ENCODE measurements at places on chromosomes 11 and 22. TPM values are rescaled to one million over a fixed set of nuclear protein-coding genes. Genes with fewer than 3 reads are reported as not detected.

Gene MRGPRX4
- not detected for polyA plus RNA-seq

Gene ADAMTS15
- 55.7 TPM for polyA plus RNA-seq

Gene TSSC4
- polyA plus RNA-seq = 27.6 TPM

Gene PTPN5
- 0.72 TPM for polyA plus RNA-seq

Gene OR51B4
- polyA plus RNA-seq = not detected

Gene C11orf86
- polyA plus RNA-seq = not detected

Gene DDX10
- 107 TPM for polyA plus RNA-seq

Gene SCUBE1
- 6.6 TPM for polyA plus RNA-seq

Gene SUSD2
- polyA plus RNA-seq = 17.2 TPM

Gene UPB1
- 0.53 TPM for polyA plus RNA-seq

Gene RIBC2
- 9.2 TPM for polyA plus RNA-seq

GRCh38 chr22:44080936-44081861 is 57.1 kb downstream of the PARVB start:
- peak; percentile 58 for DNase-seq

GRCh38 chr11:65431451-65432099 is 9.0 kb downstream of the NEAT1 start:
- no peak for DNase-seq

DNA sequence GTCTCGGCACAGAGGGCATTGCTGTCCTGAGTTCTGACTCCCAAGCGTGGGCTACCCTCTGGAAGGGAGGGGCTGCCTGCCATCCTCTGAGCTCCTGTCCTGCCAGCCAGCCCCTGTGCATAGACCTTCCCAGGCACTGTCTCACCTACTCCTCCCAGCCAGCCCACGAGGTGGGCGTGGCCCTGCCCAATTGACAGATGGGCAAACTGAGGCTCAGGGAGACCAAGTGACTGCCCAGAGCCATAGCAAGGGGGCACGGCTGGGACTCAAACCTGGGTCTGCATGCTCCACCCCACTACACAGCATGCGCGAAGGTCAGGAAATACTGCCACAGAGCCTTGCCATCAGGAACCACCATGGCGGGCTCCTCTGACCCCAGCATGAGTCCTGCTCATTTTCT is 29.4 kb upstream of the PRR5 start:
- no peak for DNase-seq

DNA sequence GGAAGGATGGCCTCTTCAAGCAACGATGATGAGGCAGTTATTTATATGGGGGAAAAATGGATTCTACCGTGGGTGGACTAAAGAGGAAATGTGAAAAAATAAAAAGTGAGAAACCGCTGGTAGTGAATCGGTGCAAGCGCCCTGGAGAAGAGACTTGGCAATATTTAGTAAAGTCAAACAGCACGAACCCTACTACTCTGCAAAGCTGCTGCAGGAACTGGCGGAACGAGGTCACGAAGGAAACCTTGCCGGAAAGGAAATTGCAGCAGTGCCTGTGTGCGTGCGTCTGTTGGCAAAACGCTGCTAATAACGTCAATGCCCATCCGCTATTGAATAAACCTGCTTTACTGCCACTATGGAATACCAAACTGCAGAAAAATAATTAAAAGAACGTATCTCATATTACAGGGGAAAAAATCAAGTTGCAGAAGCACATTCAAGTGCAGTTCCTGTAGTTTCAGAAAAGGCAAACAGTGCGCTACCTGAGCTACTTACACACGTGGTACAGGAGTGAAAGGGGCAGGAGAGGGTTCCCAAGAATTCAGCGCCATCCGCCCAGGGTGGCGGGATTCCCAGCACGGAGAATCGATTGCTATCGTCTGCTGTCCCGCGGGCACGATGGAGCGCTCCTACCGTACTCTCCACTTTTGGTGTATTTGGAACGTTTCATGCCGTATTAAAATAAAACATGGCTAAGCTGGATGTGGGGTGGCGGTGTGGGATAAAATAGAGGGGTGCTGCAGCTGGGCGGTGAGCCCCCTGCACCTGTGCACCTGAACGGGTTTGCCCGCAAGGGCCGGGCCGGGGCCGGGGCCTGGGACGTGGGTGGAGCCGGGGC is 585 bp upstream of the NADSYN1 start:
- no peak for DNase-seq

DNA sequence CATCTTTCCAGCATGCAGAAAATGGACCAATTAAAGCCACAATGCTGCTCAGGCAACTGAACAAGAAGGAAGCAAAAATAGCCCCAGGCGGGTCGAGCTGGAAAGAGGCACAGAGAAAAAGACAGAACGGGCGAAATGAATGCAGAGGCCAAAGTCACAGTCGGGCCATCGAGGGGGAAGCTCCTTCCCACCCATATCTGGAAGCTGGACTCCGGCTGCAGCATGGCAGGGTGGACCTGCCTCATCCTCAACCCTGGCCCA is 58.6 kb upstream of the PRDM11 start:
- DNase-seq = no peak

DNA sequence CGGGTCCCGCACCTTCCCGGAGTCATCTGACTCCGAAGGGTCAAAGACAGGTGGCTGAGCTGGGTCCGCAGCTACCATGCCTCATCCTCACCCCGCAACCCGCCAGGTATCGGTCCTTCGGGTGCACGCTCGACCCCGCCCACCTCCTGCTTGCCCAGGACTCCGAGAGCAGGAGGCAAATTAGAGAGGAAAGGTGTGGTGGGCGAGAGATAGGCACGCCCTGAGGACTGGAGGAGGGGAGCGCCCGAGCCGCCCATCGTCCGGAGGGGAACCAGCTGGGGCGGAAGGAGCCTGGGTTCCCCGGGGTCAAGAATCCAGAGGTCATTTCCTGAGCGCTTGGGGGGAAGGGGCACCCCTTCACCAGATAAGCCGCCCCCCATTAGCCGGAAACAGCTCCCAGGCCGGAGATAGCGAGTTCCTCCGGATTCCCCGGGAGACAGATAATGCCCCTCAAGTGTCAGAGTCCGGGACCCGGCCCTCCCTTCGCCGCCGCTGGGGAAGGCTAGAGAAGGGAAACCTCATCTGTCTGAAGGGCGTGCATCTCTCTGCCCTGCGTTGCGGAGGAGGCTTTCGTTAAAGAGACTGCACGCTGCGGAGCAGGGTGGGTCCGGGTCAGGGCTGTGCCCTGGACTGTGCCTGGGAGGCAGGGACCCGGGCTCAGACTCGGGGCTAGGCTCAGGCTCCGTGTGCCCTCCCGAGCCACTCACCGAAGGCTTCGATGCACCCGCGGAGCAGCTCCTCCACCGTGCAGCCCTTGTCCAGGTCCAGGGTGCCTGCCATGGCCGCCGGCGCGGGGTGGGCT is 1.7 kb downstream of the RASGRP2 start:
- no peak for DNase-seq

DNA sequence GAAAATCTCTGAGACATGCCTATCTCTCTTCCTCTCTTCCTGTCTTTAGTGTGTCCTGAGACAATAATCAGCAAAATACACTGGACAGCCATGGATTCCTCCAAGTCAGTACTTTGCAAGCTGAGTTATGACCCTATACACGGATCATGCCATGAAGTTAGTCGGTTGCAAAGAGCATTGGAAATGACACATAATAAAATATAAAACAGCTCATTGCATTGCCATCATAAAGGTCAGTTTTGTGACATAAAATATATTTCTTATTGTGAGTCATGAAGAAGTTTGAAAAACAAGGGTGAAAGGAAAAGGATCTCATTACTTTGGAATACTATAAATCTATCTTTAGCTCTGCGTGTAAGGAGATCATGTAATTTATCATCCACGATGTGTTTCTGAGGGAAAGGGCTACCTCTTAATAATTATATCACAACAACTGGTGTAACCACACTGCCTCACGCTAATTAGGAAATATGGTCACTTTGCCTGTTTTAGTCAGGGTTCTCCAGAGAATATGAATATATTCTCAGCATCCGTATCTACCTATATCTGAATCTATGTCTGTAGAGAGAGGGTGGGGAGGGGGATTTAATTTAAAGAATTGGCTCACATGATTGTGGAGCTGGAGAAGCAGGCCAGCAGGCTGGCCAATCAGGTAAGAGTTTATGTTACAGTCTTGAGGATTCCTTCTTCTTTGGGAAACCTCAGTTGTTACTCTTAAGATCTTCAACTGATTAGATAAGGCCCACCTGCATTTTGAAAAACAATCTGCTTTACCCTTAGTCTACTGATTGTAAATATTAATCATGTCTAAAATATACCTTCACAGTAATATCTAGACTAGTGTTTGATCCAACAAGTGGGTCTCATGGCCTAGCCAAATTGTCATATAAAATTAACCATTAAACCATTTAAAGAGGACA is 198.8 kb downstream of the FAT3 start:
- no peak for DNase-seq

DNA sequence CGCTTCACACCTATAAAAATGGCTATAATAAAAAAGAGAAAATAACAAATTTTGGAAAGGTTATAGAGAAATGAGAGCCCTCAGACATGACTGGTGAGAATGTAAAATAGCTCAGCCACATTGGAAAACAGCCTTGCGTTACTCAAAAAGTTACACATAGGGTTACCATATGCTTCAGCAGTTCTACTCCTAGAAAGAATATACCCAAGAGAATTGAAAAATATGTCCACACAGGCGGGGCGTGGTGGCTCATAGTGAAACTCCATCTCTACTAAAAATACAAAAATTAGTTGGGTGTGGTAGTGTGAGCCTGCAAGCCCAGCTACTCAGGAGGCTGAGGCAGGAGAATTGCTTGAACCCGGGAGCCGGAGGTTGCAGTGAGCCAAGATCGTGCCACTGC is 7.6 kb upstream of the JHY start:
- DNase-seq = no peak

GRCh38 chr11:911890-912219 is 1.2 kb upstream of the CHID1 start:
- no peak for DNase-seq

GRCh38 chr11:96878299-96879051 is 488.7 kb downstream of the JRKL start:
- no peak for DNase-seq

DNA sequence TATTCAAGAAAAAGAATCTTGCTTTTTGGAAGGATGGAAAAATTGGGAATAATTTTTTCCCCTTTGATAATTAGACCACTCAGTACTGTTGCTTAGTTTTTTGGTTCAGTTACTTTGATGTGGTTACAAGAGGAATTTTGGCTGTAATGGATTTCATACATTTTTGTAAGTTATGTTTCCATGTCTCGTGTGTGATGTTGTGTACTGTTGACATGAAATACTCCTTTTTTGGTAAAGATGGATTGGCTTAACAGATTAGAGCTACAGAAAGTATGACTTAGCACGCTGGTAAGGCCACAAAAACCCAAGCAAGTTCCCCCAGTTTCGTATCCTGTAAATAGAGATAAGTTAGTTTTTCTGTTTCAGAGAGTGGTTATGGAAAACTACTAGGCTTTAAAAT is 11.9 kb downstream of the TBCEL start:
- no peak for DNase-seq

GRCh38 chr11:79481795-79482194 is 41.0 kb upstream of the TENM4 start:
- DNase-seq = no peak

- no peak for DNase-seq
Observed at GRCh38 chr11:117435326-117435725, 107.7 kb downstream of the CEP164 start.

DNA sequence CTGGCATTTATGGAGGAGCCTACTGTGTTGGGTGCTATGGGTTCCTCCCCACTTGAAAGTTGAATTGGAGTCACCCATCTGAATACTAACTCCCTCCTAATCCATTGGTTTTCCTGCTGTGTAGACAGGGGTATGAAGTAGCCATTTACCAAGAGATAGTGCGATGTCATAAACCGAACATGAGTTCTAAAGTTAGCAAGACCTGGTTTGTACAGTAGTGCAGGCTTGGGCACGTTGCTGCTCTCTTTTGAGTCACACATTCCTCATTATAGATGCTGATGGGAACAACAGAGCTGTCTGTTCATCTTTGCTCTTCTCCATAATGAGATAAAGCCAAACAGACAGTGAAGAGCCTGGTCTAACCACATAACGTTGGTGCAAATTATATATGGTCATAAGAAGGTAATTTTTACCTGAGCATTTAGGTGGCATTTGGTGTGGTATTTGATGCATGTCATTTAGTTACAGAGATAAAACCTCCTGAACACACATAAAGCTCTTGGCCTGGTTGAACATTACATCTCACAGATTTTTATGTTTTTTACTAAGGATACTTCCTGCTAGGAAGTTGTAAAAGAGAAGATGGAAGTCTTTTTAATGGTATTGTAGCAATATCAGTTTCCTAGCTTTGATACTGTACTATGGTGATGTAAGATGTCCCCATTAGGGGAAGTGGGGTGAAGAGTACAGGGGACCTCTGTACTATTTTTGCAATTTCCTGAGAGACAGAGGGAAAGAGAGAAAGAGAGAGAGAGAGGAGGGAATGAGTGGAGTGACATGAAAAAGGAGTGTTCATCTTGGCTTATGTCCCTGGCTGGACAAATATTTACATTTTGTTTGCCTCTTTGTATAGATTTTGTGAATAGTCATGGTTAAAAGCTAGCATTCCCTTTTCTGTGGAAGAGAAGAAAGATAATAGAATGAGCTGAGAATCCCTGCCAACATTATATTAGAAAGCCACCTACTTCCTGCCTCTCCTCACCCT is 27.9 kb downstream of the GRAP2 start:
- no peak for DNase-seq

- DNase-seq = no peak
Observed at GRCh38 chr22:47201186-47201995, 438.9 kb downstream of the TBC1D22A start.

DNA sequence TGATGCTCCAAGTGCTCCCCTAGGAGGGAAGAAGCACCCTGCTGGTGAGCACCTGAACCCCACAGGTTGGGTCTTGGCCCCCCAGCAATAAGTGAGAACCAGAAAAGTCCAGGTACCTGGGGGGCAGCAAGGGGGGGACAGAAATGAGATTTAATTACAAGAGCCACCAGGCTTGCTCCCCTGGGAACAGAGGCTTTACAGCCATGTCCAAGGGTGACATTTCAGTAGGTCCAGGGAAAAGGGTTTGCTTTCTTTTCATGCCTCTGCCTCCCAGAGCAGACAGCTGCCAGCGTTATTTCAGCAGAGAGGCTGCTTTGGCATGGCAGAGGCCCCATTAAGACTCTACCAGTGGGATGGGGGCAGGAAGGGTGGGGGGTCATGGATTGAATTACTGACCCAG is 437.7 kb downstream of the BUD13 start:
- DNase-seq = no peak

- DNase-seq = no peak
Observed at GRCh38 chr11:64351136-64351631, 7.8 kb upstream of the RPS6KA4 start.

DNA sequence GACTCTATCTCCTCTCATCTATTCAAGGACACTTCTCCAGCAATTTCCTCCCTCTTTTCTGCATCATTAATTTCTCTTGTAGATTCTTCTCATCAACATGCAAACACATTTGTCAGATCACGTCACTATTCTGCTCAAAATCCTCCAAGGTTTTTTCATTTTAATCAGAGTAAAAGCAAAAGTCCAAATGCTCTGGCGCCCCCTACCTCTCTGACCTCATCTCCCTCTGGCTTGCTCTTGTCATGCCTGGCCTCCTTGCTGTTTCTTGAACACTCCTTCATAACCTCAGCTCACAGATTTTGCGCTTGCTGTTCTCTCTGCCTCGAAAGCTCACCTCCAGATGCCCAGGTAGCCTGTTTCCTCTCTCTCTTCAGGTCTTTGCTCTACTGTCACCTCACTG is 22.4 kb downstream of the RTCB start:
- DNase-seq = no peak

Measured in right renal cortex interstitium (tissue), 3 donors.